ENCODE measurements at places on chromosomes 5 and 9.

DNA sequence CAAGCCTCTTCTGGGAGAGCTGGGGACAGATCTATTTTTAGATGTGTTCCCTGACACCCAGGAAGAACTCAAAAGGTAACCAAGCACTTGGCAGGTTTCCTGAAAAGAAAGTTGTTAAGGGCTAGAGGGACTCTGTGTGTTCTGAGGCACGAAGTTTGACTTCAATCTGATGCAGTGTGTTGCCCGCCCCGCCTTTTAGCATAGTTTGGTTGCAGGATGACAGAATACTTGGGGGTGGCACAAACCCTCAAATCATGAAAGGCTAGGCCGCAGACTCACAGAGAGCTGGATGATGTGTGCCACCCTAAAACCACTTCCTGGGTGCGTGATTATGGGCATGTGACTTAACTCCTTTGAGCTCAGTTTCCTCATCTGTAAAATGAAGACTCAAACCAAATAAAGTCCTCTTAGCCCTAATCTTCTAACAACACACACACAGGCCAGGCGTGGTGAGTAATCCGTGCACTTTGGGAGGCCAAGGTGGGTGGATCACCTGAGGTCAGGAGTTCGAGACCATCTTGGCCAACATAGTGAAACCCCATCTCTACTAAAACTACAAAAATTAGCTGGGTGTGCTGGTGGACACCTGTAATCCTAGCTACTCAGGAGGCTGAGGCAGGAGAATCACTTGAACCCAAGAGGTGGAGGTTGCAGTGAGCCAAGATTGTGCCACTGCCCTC is 12.8 kb upstream of the NDFIP1 start:
- DNase-seq, result no peak

DNA sequence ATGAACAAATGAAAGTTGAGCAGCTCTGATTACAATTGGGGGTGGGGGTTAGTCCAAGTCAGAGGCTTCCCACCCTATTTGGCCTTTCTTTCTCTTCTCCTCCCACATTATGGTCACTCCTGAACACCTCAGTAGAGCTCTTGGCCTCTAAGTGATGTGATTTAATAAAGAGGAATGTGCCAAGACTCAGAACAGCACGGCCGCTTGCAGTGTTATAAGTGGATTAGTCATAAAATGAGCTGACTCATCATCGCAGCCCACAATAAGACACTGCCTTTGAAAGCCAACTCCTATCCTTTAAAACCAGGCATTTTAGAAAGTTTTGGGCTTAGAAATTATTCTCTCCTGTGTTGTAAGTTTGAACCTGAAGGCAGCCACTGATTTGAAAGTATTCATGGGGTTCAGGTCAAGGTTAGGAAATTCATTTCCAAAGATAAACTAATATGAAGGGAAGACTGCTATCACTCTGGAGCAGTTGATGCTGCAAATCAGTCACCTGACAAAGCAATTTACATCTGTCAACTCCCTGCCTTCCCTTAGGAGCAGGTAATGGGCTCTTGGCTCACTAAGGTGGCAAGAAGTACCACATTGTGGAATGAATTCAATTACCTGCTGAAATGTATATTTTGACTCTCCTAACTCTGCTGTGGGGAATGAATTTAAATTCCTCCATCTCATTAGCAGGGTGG is 283.6 kb upstream of the NMUR2 start:
- DNase-seq, result no peak

DNA sequence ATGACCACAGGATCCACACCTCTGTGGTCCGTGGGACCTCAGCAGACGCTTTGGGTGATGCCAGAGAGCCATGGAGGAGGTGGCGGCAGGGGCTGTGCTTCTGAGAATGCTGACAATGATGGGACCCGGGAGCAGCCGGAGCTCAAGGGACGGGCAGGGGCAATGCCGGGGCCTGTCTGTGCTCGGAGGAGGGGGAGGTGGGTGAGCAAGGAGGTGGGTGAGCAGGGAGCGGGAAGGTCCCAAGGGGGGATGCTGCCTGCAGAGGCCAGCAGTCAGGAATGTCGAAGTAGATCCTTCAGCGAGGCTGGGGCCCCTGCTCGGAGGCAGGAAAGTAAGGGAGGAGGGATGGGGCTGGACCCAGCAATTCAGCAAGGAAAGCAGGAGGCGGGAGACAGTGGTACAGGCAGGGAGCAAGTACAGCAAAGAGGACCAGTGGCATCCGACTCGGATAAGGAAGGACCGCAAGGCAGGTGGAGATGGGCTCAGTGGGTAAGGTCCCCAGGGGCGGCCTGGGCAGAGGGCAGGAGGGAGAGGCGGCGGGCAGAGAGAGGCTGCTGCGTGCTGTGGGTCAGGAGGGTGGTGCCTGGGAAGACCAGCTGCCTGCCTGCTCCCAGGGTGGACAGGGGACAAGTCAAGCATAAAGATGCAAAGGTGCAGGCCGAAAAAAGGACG is 49.0 kb downstream of the ADAMTS2 start:
- DNase-seq, result no peak

GRCh38 chr9:136008693-136008997 is 47.5 kb upstream of the UBAC1 start:
- DNase-seq, result no peak

- DNase-seq, result no peak
Measured at GRCh38 chr9:105216440-105217178, 27.8 kb upstream of the SLC44A1 start.

Measured in NCI-H1694 treated with DMSO at 0.1 percent for 48 hours (cell line).